ENCODE measurements at places on chromosomes 11 and 22.

DNA sequence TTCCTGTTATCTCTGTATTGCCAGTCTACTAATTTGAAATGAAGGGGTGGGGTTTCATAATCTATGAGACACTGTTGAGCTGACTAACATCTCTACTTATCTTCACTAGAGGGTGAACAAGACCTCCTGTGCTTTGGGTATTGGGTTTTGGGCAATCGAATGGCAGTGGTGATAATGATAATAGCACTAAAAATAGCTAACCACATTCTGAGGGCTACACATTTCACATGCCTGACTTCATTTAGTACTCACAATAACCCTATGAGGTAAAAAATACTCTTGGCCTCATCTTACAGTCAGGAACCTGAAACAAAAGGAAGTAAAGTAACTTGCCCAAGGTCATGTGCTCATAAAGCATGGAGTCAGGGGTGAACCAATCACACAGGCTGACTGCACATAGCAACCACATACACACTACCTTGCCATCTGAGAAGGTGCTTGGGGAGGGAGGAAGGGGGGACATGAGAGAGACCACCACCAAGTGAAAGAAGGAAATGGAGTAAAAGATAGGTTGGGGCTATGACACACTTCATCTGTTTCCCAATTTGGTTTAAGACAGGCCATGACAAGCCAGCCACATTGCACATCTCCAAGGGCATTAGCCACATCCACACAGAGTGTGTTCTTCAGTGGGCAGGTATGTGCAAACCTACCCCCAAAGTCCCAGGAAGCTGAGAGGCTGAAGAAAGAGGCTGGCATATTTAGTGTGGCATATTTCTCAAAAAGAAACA lies 387.6 kb upstream of the DDI1 start:
- DNase-seq, result no peak

GRCh38 chr22:44664149-44664548 lies 37.9 kb upstream of the PRR5 start:
- DNase-seq, result peak; percentile 52

- no peak for DNase-seq
Measured at GRCh38 chr22:21942407-21943343, 10.0 kb downstream of the PPM1F start.

GRCh38 chr11:81421251-81421860 lies 1312.3 kb downstream of the FAM181B start:
- no peak for DNase-seq

DNA sequence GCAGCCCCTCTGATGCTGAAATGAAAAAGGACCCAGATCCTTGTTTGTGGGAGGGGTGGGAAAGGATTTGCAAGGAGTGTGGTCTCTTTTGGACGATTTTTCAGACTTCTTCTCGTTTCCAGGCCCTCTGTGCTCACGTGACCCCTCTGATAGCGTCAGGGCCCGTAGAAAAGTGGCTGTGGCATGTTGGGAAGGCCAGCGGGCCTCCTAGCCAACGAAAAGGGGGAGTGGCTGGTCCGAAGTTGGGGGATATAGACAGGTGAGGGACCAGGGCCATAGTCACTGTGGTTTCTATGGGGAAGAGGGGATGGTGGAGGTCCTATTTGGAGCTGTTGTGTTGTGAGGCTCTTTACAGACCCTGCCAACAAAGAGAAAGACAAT lies 6.6 kb downstream of the PARVB start:
- DNase-seq, result no peak

- no peak for DNase-seq
Measured at GRCh38 chr22:50140615-50141014, 29.9 kb upstream of the PANX2 start.

DNA sequence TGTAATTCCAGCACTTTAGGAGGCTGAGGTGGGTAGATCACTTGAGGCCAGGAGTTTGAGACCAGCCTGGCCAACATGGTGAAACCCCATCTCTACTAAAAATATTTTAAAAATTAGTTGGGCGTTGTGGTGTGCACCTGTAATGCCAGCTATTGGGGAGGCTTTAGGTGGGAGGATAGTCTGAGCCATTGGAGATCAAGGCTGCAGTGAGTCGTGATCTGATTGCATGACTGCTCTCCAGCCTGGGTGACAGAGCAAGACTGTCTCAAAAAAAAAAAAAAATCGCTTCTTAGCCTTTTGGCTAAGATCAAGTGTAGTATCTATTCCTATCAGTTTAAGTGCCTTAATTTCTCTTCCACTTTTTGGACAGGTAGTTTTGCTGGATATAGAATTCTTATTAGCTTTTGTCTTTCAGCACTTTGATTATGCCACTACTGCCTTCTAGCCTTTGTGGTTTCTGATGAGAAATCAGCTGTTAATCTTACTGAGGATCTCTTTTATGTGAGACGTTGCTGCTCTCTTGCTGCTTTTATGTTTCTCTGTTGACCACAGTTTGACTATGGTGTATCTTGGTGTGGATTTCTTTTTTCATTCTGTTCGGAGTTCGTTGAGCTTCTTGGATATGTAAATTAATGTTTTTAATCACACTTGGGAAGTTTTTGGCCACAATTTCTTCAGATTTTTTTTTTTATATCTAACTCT lies 24.7 kb downstream of the CHEK1 start:
- no peak for DNase-seq

DNA sequence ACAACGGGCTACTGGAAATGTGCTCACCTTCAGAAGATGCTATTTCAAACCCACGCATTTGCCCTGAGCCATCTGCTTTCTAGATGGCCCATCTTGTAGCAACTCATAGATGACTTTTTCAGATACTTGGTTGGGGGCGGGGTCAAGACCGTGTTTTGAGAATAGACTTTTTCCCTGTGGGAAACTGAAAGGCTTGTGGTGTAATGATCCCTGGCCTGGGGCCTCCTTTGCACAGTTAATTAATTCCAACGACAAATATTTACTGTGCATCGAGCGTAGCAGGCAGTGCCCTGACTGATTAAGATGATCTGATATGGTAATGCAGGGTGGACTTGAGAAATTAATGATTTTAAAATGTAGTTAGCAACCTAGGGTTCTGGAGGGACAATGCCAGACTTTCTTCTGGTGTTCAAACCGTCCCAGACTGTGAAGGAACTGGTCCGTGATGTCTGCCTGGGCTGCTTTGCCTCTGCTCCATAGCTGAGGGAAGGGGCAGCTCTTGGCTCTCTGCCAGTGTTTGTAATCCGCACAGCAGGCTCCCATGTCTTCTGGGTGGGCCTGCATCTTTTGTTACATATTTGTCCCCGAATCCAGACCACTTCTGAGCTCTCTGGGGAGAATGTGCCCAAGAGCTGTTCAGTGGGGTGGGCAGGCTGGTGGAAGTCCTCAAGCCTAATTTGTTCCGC lies 84.8 kb downstream of the ADAMTS15 start:
- DNase-seq, result no peak

- no peak for DNase-seq
Measured at GRCh38 chr11:84256618-84257017, 970.5 kb upstream of the CCDC90B start.

- DNase-seq, result no peak
Measured at GRCh38 chr11:11363674-11364073, 10.6 kb upstream of the CSNK2A3 start.

- DNase-seq, result peak; percentile 88
Measured at GRCh38 chr22:36239401-36240171, at the start of gene APOL2. APOL2 (minus strand) TSS chr22:36239527; CDS start chr22:36233162, 6,365 bp downstream.

DNA sequence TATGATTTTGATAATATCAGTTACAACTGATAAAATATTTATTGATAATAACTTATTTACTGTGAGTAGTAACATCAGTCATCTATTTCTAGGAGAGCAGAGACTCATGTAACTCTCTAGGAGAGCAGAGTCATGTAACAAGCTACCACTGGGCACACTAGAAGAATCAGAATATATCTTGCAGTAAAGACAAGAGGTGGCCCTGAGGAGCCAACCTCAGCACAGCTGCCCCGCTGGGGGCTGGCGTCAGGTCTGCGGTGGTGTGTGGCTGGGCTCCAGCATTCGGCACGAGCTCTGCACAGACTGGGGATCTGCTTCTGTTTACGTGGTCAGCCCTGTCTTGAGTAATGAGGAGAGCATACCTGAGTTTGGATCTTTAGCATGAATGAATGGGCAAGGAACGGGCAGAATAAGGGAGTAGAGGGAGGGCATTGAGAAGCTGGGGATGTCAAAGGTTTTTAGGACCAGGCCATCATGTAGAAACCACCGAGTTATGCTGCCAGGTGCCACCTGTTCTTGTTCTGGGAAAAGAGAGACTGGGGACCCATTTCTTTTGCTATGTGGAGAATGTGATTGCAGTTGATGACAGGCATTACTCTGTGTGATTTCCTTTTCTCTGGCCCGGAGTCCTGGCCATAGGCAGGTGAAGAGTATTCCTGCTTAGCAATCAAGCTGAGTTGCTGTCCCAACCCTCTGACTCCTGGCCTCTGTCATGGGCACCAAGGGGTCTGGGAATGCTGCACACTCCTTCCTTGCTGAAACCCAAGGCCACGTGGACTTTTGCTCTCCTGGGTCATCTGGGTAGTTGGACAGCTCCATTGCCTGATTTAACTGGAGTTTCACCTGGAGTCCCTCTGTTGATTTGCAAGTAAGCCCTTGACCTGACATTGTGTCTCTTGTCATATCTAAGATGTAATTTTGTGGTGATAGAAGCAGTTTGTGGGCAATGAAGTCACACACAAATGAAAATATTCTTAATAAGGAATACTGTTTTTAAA lies 50.9 kb upstream of the HEPHL1 start:
- DNase-seq, result no peak

DNA sequence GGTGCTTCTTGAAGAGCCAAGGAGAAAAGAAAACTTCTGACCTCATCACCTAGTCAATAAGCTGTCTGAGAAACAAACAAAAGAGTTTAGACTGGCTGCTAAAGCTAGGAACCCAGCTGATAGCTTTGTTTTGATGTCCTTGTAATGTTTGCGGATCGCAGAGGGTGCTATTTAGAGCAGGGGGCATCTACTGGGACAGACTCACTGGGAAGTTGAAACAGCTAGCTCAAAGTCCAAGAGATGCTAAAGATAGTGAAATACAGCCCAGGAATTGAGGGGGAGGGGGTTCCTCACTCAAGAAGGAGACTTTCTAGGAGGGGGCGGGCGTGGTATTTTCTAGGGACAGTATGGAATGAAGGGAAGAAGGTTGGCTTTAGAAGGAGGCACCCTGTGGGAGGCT lies 18.9 kb downstream of the ZBTB16 start:
- no peak for DNase-seq

DNA sequence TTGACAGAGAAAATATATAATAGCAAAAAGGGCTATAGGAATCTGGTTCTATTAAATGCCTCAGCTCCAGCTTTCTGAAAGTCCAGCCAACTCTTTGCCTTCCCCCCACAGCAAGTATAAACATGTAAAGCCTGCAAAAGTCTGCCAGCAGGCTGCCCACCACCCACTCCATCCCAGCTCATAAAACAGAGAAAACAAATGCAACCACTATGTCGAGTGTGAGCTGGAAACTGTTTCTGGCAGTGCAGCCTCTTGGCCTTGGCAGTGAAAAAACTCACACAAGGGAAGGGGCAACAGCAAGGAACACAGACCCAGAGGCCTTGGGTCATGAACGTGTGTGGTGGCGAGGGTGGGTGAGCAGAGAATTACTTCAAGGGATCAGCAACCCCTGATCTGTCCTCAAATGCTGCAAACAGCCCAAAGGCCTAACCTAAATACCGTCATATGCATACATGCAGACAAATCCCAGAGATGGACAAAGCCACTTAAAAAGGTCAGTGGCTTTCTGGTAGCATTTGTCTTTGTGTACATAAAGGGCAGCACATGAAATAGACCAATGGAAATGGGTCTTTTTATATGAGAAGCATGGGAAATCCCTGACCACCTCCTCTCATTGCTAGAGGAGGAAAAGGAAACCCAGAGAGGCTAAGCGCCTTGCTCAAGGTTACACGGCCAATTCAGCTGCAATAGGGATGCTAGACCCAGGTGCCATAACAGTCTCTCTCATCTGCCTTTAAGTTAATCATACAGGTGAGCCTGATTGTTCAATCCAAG lies 74.8 kb downstream of the NAT10 start:
- no peak for DNase-seq

GRCh38 chr11:77324508-77324907 lies 23.0 kb upstream of the GDPD4 start:
- DNase-seq, result no peak

GRCh38 chr22:30605449-30606110 lies 1.4 kb upstream of the TCN2 start:
- DNase-seq, result no peak

DNA sequence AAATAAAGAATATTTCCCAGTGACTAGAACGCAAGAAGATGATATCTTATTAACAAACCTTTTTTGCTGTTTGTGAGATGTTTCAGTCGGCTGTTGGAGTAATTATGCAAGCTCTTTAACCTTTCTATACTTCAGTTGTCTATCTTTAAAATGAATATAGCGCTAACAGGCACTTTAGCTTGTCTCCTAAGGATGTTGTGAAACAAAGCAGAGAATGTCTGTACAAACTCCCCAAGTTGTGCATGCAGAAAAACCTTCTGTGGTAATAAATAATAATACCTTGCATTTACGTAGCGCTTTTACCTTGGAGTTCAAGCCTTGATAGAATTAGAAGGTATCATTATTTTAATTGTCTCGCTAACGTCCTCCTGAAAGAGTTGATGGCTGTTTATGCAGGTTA lies 1.9 kb upstream of the KDM2A start:
- DNase-seq, result peak; percentile 28

GRCh38 chr11:131682373-131683015 lies 312.1 kb downstream of the NTM start:
- DNase-seq, result no peak

DNA sequence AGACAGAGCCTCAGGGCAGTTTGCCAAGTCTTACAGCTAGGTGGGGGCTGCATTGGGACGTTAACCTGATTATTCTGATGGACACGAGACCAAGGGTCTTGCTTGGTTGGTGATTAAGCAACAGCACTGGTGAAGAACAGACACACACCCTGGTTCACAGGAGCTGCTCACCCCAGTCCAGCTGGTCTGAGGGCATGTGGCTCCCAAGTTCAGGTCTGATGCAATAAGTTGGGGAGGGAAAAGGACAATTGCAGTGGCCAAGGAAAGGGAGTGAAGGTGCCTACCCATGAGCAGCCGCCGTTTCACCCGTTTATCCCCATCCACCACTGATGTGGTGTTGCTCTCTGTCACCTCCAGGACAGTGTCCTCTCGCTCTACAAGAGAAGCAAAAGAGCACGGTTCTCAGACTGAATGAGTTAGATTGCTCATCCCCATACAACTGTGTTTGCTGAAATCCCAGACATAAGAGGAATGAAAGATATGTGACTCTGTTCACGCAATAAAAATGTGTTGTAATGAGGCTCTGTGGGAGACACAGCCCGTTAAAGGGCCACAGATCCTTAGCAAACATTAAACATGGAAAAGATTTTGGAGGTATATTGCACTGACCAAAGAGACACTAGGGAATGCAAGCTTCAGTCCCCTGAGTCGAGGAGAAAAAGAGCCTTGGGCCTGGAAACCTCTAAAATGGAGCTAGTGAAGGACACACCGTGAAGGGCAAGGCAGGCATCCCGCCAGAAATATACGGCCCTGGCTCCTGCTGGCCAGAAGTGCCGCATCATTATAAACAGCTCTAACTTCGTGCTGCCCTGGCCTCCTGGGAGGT lies 25.6 kb downstream of the SCUBE2 start:
- DNase-seq, result no peak

DNA sequence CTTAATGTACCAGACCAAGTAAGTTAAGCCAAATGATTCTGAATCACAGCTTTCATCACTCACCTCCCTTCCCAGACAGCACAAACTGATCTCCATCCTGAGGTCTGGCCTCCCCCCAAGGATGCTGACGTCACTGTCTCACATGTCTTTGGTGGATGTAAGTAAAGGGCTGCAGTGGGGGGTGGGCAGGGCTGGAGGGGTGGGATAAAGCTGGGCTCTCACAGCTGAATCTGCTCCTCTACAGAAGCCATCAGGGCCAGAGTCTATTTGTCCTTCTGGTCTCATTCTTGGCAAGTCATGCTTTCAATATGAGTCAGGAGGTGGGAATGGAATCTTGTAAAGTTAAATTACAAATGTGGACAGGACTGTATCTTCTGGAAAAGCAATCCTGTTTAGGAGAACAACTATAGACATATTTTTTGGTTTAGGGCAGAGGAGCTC lies 32.7 kb downstream of the P4HA3 start:
- no peak for DNase-seq

All from thymus (tissue), 14 donors.